ENCODE measurements at places on chromosomes 13 and 19.
A peak's percentile ranks its signal among the peaks of the same experiment; 100 is the strongest.

- peak; percentile 39 for DNase-seq
Observed at GRCh38 chr13:78241278-78241919, 322.8 kb upstream of the EDNRB start.

GRCh38 chr19:13717194-13717643 is 47.1 kb upstream of the MRI1 start:
- no peak for DNase-seq

DNA sequence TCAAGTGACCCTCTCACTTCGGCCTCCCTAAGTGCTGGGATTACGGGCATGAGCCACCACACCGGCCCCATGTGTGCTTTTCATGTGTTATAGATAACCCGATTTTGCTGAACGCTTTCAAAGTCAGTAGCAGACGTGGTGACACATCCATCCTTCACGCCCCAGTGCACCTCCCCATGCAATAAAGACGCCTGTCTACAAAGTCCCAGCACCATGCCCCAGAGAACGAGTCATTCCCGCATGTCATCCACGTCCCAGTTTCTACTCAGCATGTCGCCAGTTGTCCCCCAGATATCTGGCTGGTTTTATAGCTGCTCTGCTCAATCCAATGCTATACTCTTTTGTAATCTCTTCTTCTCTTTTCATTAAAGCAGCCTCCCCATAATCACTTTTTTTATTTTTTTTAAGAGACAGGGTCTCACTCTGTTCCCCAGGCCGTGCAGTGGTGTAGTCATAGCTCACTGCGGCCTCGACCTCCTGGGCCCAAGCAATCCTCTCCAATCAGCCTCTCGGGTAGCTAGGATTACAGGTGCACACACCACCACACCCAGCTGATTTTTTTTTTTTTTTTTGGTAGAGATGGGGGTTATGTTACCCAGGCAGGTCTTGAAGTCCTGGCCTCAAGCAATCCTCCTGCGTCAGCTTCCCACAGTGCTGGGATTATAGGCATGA is 42.5 kb downstream of the DNM2 start:
- DNase-seq = no peak

- DNase-seq = no peak
Observed at GRCh38 chr13:76829572-76830327, 56.5 kb downstream of the KCTD12 start.

GRCh38 chr19:50460161-50460765 is 16.0 kb upstream of the EMC10 start:
- DNase-seq = peak; percentile 22

DNA sequence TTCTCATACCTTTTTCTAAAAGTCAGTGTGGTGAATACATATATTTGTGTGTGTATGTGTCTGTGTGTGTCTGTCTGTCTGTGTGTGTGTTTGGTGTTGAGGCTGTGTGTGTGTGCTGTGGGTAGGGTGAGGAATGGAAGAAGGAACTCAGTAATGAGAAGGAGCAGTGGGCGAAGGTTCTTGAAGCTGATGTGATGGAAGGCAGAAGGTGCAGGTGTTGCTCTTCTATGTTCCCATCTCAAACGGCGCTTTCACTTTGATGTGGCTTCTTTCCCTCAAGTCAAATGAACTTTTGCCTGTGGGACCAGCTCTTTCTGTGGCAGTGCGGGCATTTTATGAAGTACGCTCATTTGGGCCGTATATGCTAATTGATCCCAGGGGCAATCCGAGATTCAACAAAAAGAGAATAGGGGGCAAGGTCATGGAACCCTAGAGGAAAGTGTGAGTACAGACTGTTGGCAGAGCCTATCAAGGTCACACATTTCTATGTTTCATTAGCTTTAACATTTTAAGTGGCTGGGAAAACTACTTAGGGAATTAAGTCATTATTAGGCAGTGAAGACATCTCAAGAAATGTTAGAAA is 15.2 kb downstream of the BIVM start:
- no peak for DNase-seq

GRCh38 chr19:33826521-33826920 is 29.9 kb downstream of the KCTD15 start:
- no peak for DNase-seq

- no peak for DNase-seq
Observed at GRCh38 chr19:44438441-44438840, 9.8 kb downstream of the ZNF229 start.

- no peak for DNase-seq
Observed at GRCh38 chr19:28393574-28394336, 819.2 kb downstream of the UQCRFS1 start.

GRCh38 chr19:40691421-40692211 is 1.2 kb upstream of the NUMBL start:
- no peak for DNase-seq

DNA sequence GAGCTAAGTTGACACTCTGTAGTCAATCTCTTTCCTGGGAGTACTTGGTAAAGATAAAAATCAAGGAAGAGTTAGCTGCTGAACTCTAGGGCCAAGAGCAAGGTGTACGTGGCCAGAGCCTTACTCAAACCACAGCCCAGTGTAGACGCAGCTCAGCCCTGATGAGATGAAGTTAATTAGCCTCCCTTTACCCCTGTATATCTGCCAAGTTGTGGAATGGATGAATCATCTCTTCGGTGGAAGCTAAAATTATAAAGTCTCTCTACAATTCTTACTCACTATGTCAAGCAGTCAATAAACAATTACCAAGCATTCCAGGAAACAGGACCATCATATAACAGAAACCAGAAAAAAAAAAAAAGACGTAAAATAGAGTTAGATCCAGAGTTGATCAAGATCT is 146.9 kb upstream of the UFM1 start:
- no peak for DNase-seq

- DNase-seq = no peak
Observed at GRCh38 chr13:20287976-20288375, 55.9 kb upstream of the GJB6 start.

- DNase-seq = peak; percentile 78
Observed at GRCh38 chr19:4086411-4086867, 19.7 kb upstream of the ZBTB7A start.

DNA sequence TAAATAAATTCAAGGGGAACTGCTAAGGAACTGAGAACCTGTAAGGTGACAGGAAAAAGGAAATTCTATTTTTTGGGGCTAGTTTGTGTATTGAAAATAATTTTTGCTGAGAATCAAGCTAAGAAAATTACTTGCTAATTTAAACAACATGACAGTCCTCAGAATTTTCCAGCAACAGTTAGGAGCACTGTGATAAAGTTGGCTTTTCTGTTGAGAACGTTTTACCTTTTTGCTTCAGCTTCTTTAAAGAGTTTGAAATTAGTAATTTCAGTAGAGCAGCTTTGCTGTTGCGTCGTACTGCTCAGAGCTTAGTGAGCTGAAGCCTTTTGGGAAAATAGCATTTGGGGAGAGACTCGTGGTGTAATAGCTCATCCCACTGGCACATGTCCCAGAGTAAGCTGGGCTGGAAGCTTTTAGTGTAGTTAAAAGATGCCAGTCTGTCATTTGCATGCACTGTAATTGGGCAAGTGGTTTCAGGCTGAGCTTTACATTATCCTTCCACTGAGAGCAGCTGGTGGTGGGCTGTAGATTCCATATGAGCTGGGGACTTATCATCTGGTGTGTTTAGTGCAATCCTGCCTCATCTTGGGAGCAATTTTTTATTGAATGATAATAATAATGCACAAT is 69.8 kb downstream of the LRCH1 start:
- DNase-seq = no peak

DNA sequence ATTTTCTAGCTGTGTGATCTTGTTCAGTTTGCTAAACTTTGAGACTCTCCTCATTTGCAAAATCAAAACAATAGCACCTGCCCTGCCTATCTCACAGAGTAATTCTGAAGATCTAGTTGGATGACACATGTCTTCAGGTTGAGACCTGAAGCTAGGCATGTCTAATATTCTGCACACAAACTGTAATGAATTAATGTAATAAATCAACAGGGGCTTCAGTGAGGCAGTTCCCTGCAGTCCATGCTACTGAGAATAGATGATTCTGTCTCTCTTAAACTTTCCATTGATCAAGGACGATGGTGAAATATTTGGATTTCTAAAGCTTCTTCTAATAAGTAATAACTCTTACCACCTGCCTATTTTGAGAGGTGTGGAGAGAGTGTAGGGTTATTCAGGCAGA is 268.1 kb upstream of the TMTC4 start:
- DNase-seq = no peak

DNA sequence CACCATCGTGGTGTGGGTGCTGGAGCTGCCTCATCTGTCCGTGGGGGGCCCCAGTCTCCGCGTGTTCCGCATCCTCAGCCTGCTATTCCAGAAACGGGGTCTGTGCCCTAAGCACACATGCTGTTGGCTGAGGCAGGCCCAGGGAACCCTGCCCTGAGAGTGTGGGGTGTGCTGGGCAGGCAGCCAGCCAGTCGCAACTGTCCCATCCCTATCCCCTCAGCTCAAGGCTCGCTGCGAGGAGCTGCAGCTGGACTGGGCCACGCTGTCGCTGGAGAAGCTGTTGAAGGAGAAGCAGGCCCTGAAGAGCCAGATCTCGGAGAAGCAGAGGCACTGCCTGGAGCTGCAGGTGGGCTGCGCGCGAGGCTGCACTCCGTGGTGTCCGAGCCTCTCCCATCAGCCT is 21.9 kb downstream of the PLEKHJ1 start:
- no peak for DNase-seq

DNA sequence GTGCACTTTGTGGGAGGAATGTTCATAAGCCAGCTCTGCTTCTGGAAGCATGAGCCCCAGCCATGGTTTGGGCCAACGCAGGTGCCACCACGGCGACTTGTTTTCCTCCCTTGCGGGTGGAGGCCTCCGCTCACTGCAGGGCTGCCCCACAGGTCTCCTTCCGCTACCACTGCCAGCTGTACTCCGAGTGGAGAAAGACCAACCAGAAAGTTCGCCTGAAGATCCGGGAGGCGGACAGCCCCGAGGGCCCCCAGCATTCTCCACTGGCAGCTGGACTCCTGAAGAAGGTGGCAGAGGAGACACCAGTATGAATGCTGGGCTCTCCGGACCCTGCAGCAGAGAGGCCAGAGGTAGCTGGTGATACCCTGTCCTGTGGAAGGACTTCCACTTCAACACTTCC is 6.5 kb upstream of the HNRNPM start:
- no peak for DNase-seq

DNA sequence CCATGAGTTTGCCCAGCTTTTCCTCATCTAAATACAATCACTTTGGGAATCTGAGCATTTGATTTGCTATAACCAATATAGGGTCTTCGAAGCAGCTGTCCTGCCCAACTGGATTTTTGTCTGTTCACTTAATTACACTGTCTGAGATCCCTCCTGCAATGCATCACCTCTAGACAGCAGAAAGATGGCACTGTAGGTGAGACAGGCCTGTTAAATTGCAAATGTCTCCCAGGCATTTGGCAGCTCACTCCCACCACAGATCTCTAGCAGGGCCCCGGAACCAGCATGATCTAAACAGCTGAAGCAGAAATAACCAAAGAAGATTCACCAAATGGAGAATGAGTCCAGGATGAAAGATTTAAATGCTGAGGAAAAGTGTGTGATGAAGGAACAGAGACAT is 41.9 kb upstream of the SERPINE3 start:
- no peak for DNase-seq

GRCh38 chr19:7833225-7834099 is 3.4 kb downstream of the EVI5L start:
- DNase-seq = no peak

- no peak for DNase-seq
Observed at GRCh38 chr13:98519976-98520375, 56.9 kb downstream of the STK24 start.

DNA sequence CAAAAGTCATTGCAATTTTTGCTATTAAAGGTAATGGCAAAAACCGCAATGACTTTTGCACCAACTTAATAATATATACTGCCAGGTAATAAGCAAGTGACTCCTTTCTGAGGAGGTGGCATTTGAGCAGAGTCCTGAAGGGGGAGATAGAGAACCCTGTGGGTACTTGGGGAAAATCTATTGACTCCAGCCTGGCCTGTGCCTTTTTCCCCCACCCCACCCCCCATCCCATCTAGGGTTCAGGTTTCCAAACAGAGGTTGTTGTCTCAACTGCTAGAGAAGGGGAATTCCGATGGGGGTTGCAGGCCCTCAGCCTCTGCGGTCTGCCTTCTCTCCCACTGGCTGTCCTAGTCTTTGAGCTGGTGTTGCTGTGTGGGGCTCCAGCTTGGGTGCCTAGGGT is 11.5 kb downstream of the S1PR2 start:
- DNase-seq = peak; percentile 65

DNA sequence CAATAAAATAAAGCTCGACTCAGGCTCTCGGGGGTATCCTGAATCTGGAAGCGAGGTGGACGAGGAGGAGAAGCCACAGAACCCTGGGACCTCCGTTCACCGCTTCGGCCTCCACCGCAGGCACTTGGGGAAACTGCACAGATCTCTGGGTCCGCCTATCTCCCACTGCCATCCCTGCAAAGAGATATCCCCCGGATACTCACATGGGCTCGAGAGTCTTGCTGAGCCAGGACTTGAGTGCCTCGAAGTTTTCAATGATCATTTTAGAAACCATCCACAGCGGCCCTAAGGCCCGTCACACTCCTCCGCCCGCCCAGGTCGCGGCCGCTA is 589 bp downstream of the RBM26 start:
- DNase-seq = no peak

DNA sequence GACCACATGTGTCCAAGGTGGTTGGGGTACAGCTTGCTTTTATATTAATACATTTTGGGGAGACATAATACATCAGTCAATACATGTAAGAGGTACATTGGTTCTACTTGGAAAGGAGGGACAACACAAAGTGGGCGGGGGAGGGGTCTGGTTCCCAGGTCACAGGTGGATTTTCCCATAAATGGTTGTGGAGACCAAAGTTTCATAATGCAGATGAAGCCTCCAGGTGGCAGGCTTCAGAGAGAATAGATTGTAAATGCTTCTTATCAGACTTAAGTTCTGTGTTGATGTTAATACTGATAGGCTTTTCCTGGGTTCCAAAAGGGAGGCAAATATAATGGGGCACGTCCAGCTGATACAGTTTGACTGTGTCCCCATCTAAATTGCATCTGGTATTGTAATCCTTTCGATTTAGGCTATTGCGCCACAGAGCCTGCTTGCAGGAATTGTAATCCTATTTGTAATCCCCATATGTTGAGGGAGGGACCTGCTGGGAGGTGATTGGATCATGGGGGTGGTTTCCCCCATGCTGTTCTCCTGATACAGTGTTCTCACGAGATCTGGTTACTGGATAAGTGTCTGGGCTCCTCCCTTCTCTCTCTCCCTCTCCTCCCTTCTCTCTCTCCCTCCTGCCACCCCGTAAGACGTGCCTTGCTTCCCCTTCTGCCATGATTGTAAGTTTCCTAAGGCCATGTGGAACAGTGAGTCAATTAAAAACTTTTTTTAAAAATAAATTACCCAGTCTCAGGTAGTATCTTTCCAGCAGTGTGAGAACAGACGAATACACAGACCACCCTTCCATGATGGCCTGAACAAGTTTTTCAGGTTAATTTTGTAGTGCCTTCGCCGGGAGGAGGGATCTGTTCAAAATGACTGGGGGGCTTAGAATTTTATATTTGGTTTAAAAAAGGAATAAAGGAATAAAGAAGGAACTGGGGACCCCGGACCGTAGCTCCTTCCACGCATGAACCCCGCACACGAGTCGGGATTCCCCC is 44.9 kb downstream of the ZNF823 start:
- peak; percentile 33 for DNase-seq

- peak; percentile 94 for DNase-seq
Observed at GRCh38 chr19:11324079-11324661, 15.3 kb downstream of the RAB3D start.

GRCh38 chr19:2127758-2128157 is 23.6 kb downstream of the AP3D1 start:
- no peak for DNase-seq
